ENCODE measurements at places on chromosomes 5 and 9.

- no peaks in the 10 kb centered on the region for H3K36me3 ChIP-seq
- H3K4me3 ChIP-seq = no peak overlapping the region
- DNase-seq = no peak
- H3K4me1 ChIP-seq = no peaks in the 10 kb centered on the region
Measured at GRCh38 chr5:5799826-5800225, 377.3 kb downstream of the ICE1 start.

DNA sequence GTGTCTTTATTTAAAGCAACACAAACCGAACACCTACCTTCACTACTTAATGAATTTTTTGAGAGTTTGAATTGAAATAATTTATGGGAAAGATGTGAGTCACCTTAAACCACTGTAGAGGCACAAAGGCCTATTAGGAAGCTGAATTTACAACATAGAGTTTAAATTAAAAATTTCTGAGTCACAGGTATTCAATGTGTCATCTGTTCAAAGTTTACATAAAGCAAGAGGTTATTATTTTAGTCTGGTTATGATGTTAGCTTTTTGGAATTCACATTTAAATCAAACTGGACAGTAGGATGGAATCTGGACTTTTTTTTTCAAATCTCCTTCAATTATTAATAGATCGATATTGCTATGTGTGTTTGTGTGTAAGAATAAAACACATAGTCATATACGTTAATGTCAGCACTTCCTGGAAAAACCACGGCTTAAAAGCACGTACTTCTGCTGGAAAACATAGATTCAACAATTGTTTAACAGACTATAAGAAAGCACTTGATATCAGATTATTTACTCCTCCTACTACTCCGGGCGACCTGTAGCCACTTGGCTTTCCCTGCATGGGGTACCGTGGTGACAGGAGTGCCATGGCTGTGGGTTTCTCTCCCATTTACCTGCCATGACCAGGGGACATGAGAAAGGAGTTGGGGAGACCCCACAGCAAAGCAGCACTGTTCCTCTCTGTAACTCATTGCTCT lies 638.6 kb downstream of the SEMA5A start:
- no peaks in the 10 kb centered on the region for H3K36me3 ChIP-seq
- no peak for DNase-seq
- H3K4me1 ChIP-seq = no peaks in the 10 kb centered on the region
- no peak overlapping the region for H3K4me3 ChIP-seq
- no peaks in the 10 kb centered on the region for H3K27me3 ChIP-seq
- no peak overlapping the region for H3K27ac ChIP-seq

DNA sequence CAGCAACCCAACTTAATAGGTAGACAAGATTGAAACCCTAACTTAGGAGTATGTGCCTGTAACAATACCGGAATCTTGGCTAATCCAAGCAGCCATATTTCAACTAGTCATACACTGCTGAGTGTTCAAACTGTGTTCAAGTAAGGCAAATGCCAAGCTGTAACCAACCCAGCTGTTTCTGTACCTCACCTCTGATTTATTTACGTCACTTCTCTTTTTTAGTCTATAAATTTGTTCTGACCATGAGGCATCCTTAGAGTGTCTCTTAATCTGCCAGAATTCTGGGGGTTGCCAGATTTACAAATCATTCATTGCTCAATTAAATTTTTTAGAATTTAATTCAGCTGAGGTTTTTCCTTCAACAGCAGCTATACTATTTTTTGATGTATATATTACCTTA lies 723.2 kb downstream of the CDH18 start:
- no peaks in the 10 kb centered on the region for H3K4me1 ChIP-seq
- no peak overlapping the region for H3K27ac ChIP-seq
- DNase-seq = no peak
- H3K27me3 ChIP-seq = no peaks in the 10 kb centered on the region

DNA sequence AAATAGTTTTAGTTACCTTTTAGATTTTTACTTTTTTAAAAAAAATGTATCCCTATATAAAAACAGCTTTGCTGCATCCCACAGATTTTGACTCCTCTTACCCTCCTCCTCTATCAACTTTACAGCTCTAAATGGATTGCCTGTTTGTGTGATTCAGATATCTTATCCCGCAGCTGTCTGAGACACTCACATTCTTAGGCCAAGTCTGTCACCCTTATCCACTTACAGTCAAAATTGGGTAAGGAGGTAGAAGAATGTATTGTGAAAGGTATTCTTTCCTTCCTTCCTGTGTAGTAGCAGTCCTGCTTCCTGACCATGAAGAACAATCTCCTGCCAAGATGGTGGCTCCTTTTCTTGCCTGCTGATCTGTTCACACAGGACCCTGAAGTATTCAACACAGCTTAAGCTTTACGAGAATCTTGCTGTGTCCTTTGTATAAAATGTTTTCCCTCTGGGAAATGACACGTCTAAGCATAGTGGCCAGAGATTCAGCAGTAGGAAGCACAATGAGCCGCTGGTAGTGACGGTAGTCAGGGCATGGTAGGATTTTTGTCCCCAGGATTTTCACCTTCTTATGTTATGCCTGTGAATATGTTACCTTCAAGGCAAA lies 67.7 kb upstream of the ST8SIA4 start:
- H3K4me3 ChIP-seq = no peak overlapping the region
- H3K36me3 ChIP-seq = no peaks in the 10 kb centered on the region

- no peak overlapping the region for H3K4me3 ChIP-seq
- no peak for DNase-seq
- H3K36me3 ChIP-seq = no peaks in the 10 kb centered on the region
- no peaks in the 10 kb centered on the region for H3K4me1 ChIP-seq
- H3K27me3 ChIP-seq = no peaks in the 10 kb centered on the region
Measured at GRCh38 chr5:66277981-66278380, 133.9 kb downstream of the SREK1 start.

- no peaks in the 10 kb centered on the region for H3K36me3 ChIP-seq
- DNase-seq = no peak
- H3K27ac ChIP-seq = no peak overlapping the region
- H3K27me3 ChIP-seq = no peaks in the 10 kb centered on the region
- no peaks in the 10 kb centered on the region for H3K4me1 ChIP-seq
- H3K4me3 ChIP-seq = no peak overlapping the region
Measured at GRCh38 chr5:22572941-22573340, 280.2 kb downstream of the CDH12 start.

- no peak overlapping the region for H3K4me3 ChIP-seq
- H3K27ac ChIP-seq = no peak overlapping the region
- DNase-seq = no peak
- no peaks in the 10 kb centered on the region for H3K36me3 ChIP-seq
Measured at GRCh38 chr9:95098391-95098921, 219.1 kb downstream of the FANCC start.

GRCh38 chr9:109387206-109387605 lies 66.3 kb upstream of the EPB41L4B start:
- H3K4me1 ChIP-seq = no peaks in the 10 kb centered on the region
- no peaks in the 10 kb centered on the region for H3K27me3 ChIP-seq
- H3K27ac ChIP-seq = no peak overlapping the region
- no peak overlapping the region for H3K4me3 ChIP-seq

Measured in CD8-positive, alpha-beta memory T cell (primary cell).